ENCODE measurements at places on chromosomes 5 and 9.

GRCh38 chr5:127012916-127013315 is 17.4 kb downstream of the MARCHF3 start:
- no peak for DNase-seq

DNA sequence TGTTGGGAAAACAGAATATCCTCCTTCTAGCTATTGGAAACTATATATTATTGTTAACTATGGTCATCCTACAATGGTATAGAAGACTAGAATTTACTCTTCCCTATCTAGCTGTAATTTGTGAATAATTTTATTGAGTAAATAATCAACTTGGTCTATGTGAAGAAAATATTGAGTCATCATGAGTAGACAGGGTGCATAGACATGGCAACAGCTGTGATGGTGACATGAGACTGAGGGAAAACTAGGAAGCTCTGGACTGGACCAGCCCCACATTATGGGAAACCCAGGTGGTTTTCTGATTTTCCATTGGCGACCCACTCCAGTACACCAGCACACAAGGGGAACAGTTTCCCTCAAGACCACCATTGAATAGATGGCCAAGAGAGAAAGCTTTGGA is 95.0 kb downstream of the APBA1 start:
- DNase-seq: no peak

GRCh38 chr5:168946363-168946762 is 354.6 kb downstream of the SLIT3 start:
- DNase-seq: peak; percentile 61

DNA sequence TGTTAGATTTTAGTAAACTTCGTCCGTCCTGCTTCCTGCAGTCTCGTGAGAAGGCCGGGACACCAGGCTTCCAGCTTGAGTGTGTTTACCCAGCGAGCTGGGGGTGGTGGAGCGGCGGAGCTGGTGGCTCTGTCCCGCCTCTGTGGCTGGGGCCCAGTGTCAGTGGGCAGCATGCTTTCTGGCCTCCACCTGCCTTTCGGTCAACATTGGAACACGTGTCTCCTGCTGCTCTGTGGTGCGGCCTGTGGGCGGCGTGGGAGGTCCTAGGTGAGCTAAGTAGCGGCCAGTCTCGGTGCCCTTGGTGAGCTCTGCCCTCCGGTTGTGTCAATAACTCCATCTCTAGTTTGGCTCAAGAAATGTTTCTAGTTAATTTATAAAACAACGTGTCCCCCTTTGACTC is 125.9 kb downstream of the GADD45G start:
- no peak for DNase-seq

DNA sequence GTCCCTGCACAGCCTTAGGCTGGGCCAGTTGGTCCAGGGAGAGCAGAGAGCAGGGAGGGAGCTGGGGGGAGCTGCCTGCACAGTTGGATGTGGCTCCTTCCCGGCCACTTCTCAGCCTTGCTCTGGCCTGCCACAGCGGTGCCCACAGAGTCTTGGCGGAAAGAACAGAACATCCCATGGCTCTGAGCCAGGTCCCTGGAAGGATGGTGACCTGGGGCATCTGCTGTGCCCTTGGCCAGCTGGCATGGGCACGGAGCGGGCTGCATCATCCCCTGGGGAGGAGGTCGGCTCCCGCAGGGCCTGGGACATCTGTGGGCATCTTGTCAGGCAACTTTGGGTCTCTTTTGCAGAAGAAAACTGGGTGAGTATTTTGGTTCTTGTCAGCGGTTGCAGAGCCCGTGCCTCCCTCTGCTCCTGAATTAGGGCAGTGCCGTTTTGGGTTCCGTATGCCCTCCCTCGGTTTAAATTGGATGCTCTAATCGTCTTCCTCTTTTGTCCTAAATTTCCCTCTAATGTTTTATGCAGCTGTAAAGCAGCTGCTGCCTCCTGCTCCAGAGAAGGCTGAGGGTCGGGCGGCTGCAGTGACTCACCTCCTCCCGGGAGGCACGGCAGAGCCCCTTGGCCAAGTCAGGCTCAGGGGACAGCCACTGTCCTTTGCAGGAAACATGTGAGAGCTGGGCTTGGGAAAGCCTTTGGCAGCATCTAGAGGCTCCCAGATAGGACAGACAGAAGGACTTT is 10.5 kb upstream of the NACC2 start:
- no peak for DNase-seq

GRCh38 chr5:59008816-59009473 is 426.1 kb downstream of the RAB3C start:
- DNase-seq: no peak

DNA sequence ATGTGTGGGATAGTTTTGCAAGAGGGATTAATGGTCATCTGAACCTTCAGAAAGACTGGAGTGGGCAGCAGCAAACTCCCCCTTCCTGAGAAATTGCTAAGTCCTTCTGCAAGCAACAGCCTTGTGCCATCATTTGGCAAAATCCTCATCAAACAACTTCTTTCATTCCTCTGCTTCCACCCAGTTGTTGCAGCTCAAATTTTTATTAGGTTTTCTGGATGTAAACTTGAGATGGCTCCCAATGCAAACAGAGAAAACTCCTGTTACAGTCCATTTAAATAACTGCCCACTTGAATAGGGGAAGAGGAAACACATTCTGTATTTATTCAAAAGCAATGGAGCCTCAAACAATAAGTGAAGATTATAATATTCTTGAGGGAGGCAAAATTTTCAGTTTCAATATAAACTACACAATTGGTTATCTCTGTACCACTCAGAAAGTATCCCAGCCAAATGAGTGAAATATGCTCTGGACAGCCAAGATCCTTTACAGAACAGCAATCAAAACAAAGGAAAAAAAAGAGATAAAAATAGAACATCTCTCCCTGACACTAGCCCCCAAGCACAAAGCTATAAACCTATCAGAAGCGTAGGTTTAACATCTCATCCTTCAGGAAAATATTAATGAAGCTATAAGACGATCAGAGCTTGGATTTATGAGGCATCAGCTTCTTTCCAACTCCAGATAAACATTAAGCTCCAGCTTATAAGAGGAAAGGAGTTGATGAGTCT is 17.3 kb upstream of the DAP start:
- DNase-seq: no peak

DNA sequence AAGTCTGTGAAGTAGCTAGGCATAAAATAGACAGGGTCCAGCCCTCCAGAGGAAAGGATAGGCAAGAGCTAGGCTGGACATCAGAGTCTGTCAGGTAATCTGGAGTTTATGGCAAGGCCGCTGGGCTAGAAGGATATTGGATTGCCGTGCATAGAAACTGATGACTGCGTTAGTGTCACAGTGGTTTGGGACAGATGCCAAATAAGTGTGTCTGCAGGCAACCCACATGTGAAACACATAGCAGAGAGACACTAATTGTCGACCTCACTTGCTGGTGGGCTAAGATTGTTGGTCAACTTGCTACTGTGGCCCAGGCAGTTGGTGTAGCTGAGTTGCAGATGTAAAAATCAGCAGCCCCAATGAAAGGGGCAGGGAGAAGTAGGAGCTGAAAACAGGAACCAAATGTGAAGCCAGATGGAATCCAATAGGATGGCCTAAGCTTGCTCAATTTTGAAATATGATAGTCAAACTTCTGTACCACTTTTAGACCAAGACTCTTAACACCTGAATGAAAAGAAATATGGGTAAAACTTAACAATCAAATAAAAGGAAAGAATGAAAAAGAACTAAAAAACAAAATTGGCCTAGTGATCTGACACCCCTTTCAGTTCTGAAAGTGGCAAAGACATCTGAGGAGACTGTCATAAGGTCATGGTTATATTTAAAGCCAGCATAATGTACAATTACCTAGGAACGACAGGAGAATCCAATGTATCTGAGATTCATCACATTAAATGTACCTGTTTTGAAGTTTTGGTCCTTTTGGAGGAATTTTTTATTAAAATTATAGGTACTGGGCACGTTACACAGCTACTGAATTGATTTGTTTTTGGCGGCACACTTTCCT is 243.3 kb upstream of the ACTBL2 start:
- DNase-seq: no peak

DNA sequence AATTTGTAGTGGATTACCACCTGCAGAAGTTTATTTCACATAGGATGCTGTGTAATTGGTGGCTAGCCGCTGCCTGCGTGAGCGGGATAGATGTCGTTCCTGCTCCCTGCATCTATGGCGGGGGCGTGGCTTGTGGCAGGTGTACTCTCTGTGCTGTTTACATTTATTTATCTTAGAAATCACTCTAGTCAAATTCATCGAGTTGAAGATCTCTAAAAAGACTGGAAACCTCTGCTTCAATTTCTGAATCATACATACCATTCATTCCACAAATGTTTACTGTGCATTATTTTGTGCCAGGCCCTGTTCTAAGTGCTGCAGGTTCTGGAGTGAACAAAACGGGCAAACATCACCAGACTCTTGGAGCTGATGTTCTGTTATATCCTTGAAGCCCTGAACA is 11.9 kb downstream of the ROPN1L start:
- no peak for DNase-seq

GRCh38 chr9:21871256-21871975 is 69.0 kb downstream of the MTAP start:
- DNase-seq: no peak

DNA sequence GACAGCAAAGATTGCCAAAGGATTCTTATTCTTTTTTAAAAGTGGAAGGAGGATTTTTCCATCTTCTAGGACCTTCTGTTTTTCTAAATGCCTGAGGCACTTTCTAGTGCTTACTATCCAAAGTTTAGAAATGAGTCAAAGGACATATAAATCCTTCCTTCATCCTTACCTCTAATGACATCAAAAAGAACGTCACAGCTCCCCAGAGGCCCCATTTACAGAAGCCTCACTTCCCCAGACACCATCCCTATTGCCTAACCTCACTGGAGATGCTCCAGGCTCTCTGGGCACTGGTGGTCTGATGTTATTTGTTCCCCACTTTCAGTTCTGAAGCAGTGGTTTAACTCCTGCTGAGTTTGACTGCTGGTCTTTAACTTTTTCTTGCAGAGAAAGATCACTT is 504.3 kb downstream of the AGTPBP1 start:
- no peak for DNase-seq

GRCh38 chr5:8606231-8606630 is 737.3 kb downstream of the MTRR start:
- no peak for DNase-seq

GRCh38 chr5:131264451-131265099 is 722 bp downstream of the CDC42SE2 start:
- peak; percentile 3 for DNase-seq

GRCh38 chr5:156380848-156381247 is 53.9 kb downstream of the SGCD start:
- DNase-seq: no peak

GRCh38 chr5:149990518-149991376 is 9.7 kb downstream of the TIGD6 start:
- peak; percentile 65 for DNase-seq

- DNase-seq: no peak
Observed at GRCh38 chr9:17807613-17808282, 228.9 kb downstream of the SH3GL2 start.

GRCh38 chr5:97142521-97143254 is at the start of gene LIX1:
Gene LIX1 (minus strand): TSS chr5:97142611. CDS start chr5:97142576, 35 bp downstream.
- DNase-seq: no peak

GRCh38 chr9:136623842-136624183 is 38.9 kb upstream of the EGFL7 start:
- peak; percentile 42 for DNase-seq

DNA sequence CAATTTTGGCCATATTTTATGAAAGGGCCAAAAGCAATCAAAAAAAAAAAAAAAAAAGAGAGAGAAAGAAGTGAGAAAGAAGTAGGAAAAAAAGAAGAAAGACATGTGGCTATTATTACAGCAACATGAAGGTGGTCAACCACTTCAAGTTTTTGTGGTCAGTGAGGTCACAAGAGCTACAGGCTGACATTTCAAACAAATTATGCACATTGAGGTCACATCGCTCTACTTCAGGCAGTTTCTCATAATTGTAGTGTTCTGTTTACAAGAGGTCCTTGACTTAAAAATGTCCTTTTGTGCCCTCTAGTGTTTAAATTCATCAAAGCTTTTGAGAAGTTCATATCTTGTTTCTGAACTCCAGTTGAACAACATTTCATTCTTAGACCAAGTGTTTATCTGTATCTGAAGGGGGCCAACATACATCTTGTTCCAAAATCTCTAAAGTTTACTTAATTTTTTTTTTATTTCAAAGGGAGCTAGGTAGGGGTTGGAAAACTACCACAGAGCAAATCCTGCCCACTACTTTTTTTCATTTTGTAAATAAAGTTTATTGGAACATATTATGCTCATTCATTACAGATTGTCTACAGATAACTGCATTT is 513.1 kb downstream of the PDE4D start:
- no peak for DNase-seq

GRCh38 chr9:93154293-93154903 is 20.3 kb upstream of the NINJ1 start:
- DNase-seq: peak; percentile 84

GRCh38 chr5:150801117-150801927 is 22.8 kb downstream of the SMIM3 start:
- peak; percentile 75 for DNase-seq

DNA sequence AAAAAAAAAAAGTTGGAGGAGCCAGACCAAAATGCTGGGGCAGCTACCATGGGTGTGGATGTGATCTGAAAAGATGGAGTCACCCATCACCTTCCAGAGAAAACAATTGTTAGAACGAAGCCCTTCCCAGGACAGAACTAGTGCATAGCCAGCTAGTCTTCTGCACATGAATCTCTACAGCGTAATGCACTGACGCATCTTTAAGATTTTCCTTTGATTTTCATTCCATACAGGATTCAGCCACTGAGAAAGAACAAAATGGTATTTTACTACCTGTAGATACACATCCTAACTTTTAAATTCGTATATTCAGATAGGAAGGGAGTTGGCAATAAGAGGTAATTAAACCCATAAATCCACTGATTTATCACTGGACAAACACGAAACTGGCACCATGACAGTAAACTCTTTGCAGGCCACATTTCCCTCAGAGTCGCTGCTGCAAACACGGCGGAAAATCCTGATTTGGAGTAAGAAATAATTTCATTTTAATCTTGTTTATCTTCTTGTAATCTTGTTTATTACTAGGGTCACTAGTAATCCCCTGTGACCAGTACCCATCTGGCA is 206.6 kb downstream of the SPOCK1 start:
- DNase-seq: no peak

GRCh38 chr9:129597355-129598088 is 23.4 kb downstream of the C9orf50 start:
- DNase-seq: peak; percentile 76

- peak; percentile 17 for DNase-seq
Observed at GRCh38 chr9:100714372-100715099, 136.7 kb downstream of the CAVIN4 start.

DNA sequence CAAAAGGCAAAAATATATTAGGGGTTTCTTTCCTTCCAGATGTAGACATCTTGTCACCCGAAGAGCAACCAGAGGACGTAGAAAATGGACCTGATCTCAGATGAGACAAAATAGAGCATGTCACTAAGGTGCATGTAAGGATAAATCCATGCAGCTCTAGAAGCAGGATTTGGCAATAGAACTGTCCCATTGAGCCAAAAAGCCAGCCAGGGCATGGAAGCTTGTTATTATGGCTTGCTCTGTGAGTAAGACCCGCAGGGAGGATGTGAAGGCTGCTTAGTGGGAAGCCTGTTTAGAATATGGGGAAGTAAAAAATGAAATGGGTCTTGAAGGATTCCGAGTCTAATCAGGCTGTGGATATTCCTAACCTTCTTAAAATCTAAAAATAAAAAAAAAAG is 165.6 kb upstream of the MPDZ start:
- DNase-seq: no peak

Data from H1 (cell line).